ENCODE measurements at places on chromosomes 1 and 21.

DNA sequence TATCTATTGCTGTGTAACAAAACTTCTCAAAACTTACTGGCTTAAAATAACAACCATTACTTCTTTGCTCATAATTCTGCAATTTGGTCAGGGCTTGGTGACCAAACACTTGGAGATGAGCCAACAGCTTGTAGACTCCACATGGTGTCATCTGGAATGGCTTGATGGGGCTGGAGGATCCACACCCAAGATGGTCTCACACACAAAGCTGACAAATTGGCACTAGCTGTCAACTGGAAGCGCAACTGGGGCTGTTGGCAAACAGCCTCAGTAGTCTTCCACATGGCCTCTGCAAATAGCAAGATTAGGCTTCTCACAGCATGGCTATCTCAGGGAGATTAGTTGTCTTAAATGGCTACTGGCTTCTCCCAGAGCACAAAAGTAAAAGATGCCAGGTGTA lies 27.1 kb upstream of the MTF2 start:
- DNase-seq: no peak

DNA sequence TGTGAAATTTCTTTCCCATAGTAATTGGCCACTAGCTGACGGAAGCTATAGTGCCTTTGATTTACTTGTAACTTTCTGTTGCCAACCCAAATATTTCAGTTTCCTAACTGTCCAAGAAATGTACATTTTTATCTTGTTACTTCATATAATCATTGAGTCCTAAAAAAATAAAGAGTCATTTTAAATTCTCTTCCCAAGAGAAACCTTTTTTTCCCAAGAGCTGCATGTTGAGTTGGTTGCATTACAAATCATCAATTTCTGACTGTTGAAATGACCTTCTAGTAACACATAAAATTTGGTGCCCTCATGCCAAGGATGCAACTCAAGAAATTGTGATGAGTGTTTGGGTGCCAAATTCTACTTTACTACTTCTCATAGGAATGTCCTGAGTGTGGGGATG lies 61.0 kb downstream of the HMCN1 start:
- DNase-seq: no peak

- no peak for DNase-seq
These were observed 95.4 kb upstream of the ERRFI1 start for GRCh38 chr1:8121261-8122159.

- no peak for DNase-seq
These were observed 74.8 kb downstream of the FNBP1L start for GRCh38 chr1:93522721-93523120.

- DNase-seq: no peak
These were observed 25.3 kb downstream of the PIGK start for GRCh38 chr1:77193951-77194350.

GRCh38 chr1:58158016-58158415 lies 388.5 kb downstream of the OMA1 start:
- no peak for DNase-seq

- no peak for DNase-seq
These were observed 12.6 kb upstream of the LMNA start for GRCh38 chr1:156101880-156102279.

DNA sequence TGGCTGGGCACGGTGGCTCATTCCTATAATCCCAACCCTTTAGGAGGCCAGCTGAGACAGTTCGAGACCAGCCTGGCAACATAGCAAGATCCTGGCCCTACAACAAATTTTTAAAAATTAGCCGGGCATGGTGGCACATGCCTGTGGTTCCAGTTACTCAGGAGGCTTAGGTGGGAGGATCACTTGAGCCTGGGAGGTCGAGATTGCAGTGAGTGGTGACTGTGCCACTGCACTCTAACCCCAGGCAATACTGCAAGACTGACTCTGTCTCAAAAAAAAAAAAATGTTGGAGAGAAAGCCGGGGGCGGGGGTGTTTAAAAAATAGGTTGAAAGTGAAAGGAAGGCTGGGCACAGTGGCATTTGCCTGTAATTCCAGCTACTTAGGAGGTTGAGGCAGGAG lies 16.5 kb downstream of the CLDN19 start:
- DNase-seq: no peak

GRCh38 chr21:26736449-26736848 lies 108.8 kb downstream of the ADAMTS1 start:
- no peak for DNase-seq

Data from NCI-H2029 treated with DMSO at 0.1 percent for 48 hours (cell line).